ENCODE measurements at places on chromosomes 6 and 20.
A peak's percentile ranks its signal among the peaks of the same experiment; 100 is the strongest.

DNA sequence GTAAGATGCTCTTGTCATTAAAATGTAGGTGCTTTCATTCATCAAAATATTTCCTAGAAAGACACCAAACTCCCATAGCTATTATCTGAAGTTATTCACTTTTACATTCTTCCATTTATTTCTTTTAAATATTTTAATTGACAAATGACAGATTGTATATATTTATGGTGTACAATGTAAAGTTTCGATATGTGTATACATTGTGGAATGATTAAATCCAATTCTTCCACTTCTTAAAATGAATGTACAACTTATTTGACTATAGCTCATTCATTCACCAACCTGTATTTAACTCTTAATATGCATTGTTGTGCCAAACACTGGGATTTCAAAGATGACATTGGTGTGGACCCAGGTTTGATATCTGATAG lies 41.0 kb downstream of the CCN2 start:
- no peak for DNase-seq

DNA sequence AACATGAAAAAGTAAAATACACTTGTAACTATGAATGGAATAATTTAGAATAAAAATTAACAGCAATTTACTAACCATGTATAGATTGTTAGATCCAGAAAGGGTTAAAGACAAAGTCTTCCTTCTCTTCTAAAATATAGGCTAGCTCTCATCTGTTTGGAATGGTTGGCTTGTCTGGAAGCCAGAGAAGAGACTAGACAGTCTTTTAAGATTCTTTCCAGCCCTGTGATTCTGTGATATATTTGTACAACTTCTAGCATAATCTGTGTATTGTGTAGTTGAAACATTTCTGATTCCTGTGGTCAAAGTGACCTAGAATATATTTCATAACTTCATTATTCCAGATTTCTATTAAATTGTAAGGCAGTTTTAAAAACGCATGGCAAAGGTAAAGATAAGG lies 196.6 kb downstream of the UST start:
- no peak for DNase-seq

- DNase-seq = no peak
Measured at GRCh38 chr6:71367756-71368155, 79.1 kb downstream of the OGFRL1 start.

DNA sequence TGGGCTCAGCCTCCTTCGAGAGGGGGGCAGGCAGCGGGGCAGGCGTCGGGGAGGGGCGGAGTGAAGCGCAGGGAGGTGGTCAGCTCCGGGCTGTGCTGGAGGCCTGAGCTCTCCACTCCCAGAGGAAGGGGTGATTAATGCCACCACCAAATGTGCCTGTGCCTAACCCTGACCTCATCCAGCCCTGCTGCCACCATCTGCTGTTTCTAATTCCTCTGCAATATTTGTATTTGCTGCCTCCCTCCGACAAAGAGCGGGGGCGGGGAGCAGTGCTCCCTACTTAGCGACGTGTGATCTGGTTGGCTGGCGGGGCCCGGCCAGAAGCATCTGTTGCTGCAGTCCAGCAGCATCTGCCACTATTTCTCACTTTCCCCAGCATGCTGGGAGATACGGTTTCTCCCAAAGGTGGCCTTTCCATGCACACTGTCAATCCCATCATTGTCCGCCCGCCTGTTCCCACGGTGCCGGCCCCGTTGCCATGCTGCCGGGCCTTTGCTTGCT lies 47.0 kb downstream of the DLL1 start:
- DNase-seq = no peak

GRCh38 chr6:42877695-42878094 lies 1.7 kb upstream of the RPL7L1 start:
- no peak for DNase-seq

DNA sequence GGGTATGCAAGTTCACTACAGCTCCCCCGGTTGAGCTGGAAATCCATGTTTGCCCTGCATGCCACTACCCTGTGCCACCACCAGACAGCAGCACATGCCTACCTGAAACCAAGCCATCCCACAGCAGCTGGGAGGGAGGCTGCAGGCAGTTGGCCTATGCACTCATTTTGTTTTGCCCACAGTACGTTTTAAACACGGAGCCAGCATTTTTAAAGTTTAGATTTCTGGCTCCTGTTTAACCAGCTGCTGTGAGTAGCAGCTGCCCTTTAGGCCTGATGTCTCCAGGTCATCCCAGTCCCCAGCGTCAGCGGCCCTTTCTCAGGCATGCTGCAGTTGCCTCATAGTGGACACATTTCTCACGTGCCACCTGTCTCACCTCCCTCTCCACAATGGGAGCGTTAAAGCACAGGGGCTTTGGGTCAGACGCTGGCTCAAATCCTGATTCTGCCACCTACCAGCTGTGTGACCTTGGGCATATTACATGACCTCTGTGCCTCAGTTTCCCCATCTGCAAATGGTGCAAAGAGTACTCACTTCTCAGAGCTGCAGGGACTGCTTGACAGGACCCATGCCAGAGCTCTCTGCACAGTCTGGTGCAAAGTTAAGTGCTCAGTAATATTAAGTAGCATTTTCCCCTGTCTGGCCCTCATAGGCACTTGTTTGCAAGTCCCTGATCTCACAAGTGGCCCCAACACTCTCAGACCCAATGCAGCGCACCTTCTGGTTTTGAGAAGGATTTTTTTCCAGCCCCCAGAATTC lies 8.2 kb upstream of the UBE2V1 start:
- DNase-seq = peak; percentile 26

DNA sequence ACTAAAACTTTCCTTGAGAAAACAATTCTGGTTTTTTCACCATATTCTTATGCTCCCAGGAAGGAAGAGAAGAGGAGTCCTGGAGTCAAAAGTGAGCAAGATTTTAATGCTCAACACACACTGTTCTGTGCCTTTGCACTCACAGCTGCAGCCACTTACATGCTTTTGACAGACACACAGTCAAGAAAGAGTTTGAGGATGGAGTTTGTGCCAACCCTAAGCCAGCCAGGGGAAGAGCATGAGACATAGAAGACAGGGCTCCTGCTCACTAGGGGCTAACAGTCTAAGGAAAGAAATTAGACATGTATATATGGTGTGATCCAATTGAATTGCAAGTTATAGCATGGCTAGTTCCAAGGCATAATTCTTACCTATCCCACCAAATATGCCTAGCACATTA lies 37.1 kb upstream of the IL17A start:
- DNase-seq = no peak

- DNase-seq = no peak
Measured at GRCh38 chr20:15081261-15081660, 743.8 kb upstream of the FLRT3 start.

DNA sequence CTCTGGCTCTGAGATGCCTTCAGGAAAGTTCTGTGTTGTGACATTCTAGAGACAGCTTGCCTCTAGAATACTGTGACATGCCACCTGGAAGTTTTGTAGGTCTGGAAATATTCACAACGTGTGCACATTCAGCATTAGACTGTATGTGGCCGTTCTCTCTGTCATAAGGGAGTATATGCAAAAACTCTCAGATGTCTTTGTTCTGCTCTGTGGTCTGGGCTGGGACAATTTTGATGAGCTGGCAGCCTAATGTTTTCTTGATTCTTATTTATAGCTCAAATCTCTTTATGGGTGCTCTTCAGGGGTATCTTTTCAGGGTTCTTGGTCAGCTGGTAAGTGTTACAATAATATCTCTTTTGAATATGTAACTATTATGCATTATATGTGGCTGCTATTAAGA lies 355.1 kb downstream of the PAX1 start:
- no peak for DNase-seq

- DNase-seq = no peak
Measured at GRCh38 chr6:13216236-13217014, 111.9 kb downstream of the TBC1D7 start.

GRCh38 chr6:55511122-55511800 lies 67.7 kb downstream of the HMGCLL1 start:
- DNase-seq = no peak

DNA sequence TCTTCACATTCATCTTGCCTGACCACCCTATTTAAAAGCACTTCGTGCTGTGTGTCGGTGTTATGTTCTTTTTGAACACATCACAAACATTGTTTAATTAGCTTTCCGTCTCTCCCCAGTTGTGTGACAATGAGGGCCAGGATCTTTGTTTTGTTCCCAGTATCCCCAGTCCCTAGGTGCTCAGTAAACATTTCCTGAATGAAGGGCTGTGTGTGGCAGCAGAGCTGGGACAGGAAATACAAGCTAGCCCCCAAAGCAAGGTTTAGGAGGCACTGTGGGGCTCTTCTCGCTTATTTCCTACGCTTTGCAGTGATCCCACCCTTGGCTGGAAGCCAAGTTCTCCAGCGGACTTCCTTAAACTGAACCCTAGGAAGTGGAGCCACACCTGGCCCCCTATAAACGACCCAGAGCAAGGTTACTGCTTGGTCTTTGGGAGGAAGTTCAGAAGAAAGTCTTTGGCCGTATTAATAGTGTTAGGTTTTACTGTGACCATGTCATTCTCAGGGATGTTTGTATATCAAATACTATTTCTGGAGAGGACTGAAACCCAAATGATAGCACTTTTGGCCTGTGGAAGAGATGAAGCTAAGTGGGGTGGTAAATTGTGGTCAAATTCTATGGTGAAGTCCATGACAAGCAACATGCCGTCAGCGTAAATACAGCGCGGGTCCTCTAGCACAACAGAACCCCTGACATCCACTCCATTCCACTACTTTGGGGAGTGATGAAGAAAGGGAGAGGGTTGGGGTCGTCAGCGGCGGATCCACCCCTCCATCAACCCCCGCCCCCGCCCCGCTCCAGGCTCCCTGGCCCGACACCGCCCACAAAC lies 570 bp upstream of the FANCE start:
- no peak for DNase-seq

DNA sequence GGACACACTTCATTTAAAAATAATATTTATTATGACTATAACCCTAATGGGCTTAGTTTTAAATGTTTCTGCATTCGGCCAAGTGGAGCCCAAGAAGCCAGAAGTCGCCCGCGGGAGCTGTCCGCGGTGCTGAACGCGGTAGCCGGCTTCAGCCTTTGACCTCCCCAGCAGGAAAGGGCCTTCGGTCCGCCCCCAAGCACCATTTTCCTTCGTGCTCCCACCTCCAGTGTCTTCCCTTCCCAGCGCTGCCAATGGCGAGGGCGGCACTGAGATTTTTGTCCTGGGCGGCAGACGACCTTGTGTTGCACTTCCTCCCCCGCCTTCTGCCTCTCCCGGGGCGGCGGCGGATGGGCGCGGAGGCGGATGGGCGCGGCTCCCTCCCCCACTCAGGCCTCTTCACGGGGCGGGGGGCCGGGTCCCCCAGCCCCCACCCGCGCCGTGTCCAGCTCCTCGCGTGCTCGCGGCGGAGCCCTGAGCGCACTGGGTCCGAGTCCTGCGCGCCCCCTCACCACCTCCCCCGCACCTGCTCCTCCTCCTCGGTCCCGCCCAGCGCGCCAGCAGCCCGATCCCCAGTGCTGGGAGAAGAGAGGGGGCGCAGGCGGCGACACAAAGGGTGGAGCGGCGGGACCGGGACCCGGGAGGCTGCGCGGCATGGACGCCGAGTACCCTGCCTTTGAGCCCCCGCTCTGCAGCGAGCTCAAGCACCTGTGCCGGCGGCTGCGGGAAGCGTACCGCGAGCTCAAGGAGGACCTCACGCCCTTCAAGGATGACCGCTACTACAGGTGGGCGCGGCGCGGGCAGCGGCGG lies 23.6 kb upstream of the TMEM181 start:
- peak; percentile 39 for DNase-seq

- no peak for DNase-seq
Measured at GRCh38 chr6:159416891-159417560, 247.8 kb downstream of the FNDC1 start.

DNA sequence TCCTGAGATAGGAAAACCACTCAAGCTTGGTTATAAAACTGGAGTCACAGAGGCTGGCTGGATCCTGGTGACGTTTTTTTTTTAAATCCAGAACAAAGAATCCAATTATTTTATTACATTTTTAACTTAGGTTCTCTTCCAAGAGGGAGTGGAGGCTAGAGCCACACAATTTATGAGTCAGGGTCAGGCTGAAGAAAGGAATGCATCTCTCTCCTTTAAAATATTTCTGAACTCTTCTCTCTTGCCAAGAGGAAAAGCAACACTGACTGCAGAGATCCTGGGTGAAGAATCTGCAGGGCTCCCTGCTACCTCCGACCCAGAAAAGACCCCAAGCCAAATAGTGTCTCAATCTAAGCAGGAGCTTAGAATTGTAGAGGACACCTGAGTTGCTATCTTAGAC lies 88.5 kb upstream of the SSTR4 start:
- DNase-seq = no peak

DNA sequence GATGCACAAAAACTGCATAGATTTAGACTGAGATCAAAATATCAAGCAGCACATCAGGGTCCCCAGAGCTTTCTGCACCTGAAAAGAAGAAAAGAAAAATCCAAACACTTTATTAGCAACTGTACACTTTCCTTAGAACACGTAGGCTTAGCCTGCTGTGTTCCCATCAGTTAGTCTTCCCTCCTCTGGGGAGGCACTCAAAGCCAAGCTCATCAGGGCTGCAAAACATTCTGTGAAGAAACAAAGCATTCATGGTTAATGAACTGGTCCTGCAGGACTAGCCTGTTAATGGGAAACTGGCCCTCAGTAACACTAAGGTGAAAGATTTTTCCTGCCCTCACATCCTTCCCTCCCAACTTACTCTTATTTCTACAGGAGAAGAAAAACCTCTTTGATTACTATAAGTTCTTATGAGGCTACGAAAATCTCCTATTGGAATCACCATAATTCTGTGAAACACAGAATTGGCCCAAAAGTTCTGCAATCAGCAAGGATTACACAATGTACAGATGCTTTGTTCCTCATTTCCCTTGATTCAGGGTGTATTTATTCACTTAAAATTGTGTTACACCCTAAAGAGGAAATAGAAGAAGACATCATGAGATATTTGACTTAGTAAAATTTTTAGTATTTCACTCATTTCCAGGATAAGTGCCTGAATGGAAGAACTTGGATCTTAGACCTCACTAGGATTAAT lies 901.0 kb upstream of the MAP3K7 start:
- no peak for DNase-seq

- no peak for DNase-seq
Measured at GRCh38 chr6:148493424-148493823, 150.8 kb downstream of the SASH1 start.

DNA sequence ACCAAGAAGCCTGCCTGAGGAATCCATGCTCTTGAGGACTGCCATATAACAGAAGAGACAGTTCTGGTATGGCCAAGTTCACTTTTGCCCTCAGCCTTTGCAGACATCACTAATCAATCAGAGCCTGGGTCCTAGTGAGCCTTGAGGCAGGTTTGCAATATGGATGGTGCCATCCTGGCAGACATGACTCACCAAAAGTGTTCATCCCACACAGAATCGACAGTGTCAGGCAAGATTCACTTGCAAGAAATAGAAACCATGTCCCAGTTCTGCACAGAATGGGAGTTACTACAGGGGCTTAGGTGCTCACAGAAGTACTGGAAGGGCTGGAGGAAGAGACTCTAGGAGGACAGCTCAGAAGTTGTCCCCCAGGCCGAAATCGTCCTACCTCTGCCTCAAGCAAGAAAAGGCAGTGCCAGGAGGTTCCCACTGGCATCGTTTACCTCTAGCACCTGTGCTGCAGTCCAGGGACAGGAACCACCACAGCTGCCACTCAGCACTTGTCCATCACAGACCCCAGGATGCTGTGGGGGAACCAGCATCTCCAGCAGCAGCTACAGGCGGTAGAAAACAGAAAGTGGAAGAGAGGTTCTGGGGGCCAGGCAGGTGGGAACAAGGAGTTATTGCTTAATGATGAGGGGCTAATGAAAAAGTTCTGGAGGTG lies 42.6 kb upstream of the PHACTR3 start:
- no peak for DNase-seq

All from stimulated activated CD8-positive, alpha-beta memory T cell treated with anti-CD3 and anti-CD28 coated beads, Interleukin-2, amount 100 ng/mL, for 48 hours (primary cell).